Non-pigmented ciliary epithelial cell (primary cell): ENCODE measurements at places on chromosomes 5 and 9.

GRCh38 chr5:142403583-142403982 lies 78.8 kb upstream of the SPRY4 start:
- DNase-seq: no peak

DNA sequence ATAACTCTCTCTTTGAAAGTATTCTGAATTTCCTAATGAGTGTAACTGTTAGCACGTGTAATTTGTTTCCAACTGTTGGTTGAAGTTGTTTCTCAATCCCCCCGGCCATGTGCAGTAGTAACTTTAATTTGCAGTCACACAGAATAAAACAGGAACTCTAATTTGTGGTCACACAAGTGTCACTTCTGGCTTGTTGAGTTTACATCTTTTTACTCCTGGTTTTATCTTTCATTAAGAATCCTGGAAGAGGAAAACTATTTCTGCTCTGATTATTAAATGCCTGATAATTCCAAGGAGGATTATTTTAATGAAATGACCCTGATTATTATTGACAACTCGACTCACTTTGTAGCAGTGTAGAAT lies 1.2 kb downstream of the SCAMP1 start:
- DNase-seq: no peak

DNA sequence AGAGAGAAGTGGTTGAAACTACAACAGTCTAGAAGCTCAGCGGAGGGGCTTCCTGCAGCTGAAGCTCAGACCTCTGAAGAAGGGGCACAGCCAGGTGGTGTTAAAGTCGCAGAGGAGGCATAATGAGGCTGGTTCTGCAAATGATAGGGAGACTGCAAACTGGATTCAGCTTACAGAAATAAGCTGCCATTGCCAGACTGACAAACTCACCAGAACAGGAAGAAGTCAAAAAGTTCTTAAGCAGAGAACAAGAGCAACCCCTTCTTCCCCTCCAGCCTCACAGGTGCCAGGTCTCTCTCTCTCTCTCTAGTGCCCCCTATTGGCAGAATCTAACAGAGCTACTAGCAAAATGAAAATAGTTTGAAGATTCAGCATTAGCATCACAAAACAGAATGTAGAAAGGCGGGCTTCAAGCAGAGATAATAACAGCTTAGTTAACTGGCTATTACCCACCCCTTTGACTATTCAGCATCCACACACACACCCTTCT lies 76.7 kb downstream of the GRAMD2B start:
- no peak for DNase-seq

- DNase-seq: no peak
These were observed 14.9 kb downstream of the APBA1 start for GRCh38 chr9:69657269-69657668.

DNA sequence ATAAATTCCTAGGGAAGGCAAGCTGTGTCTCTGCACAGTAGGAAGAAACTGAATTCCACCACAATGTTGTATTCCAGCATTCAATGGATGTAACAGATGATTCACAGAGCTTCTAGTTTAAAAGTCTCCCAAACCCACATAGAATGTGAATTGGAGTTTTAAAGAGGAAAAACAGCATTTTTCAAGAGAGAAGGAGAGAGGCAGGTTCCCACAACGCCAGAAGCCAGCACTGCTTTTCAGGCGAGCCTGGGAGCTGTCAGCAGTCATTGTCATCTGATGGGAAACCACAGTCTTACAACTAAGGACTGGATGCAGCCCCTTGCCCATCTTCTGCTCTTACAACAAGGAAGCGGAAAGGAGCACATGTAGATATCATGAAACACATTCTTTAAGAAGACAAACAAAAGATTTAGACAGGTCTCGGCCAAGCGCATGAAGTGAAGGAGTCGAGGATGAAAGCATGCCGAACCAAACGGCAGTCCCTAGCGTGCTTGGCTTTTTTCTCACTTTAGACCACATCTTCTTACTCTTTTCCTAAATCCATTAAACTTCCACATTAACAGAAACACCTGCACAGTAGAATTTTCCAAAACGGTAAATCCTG lies 638 bp downstream of the DIRAS2 start:
- DNase-seq: no peak

- DNase-seq: no peak
These were observed 14.5 kb downstream of the TBCA start for GRCh38 chr5:77761606-77762005.

DNA sequence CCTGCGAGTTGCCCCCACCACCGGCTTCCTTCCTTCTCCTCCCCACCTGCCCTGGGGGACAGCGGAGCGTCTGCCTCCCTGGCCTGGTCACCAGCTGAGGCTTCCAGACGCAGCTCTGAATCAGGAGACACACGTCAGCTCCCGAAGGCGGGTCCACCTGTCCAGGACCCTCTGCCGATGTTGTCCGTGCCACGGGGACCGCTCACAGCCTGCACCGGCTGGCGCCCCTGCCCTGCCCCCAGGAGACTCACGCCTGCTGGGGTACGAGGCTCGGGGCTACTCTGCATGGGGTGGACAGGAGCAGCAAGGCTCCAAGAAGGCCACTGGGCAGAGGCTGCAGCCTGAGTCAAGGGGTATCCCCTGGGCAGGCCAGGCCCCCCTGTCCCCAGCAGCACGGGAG lies 1.9 kb upstream of the CCDC187 start:
- DNase-seq: no peak

DNA sequence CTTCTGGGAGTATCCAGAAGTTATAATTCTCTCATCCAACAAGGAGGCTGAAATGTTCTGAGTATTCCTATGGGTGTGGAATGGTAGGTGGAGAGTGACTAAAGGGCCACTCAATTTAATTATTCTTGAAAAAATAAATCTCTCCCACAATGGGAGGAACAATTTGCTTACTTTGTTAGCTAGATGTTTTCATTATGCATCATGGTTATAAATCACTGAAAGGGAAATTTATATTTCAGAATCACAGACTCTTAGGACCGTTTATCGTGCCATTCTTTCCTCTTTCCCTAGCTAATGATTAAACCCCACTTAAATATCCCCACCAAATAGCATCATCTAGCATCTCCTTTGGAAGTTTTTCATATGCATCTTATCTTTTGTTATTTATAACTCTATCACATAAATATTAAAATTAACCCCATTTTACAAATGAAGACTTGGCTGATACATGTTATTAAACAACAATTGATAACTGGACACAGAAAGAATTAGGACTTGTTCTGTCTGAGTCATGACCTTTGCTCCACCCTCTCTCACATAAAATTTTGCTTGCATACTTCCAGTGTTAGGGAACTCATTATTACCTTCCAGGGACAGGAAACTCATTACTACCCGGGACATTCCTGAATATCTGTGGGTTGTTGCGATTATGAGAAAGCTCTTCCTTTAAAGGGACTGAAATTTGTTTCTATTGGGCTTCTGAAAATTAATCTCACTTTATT lies 94.9 kb upstream of the NMUR2 start:
- no peak for DNase-seq

- DNase-seq: no peak
These were observed 28.8 kb upstream of the PANK3 start for GRCh38 chr5:168607946-168608345.

DNA sequence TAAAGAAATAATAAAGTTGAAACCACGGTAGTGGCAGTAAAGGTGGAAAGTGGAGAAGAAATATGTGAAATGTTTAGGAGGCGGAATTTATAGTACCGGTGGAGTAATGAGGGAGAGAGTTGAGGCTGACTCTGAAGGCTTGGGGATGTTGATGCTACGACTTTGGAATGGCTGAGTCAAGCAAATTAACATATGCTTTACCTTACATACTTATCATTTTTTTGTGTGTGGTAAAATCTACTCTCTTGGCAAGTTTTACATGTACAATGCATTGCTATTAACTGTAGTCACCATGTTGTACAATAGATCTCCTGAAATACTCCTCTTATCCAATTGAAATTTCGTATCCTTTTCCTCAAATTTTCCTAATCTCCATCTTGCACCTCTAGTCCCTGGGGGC lies 179.0 kb downstream of the TAF11L14 start:
- DNase-seq: no peak

DNA sequence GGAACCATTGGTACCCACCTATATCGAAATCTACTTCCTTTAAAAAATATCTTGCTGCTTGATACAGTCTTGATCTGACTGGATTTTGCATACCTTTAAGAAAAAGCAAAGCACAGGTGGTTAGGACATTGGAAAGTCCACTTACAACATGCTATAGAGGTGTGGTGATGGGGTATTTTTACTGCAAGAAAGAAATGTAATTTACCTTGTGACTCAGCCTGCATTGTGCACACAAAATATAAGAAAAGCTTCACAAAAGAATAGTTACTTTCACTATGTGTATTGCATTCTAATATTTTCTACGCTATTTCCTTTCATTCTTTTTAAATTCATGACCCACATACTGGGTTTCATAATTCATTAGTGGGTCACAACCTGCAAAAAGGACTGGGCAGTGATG lies 236.2 kb upstream of the RASEF start:
- DNase-seq: no peak

GRCh38 chr5:122237906-122238305 lies 74.1 kb upstream of the SNCAIP start:
- no peak for DNase-seq

DNA sequence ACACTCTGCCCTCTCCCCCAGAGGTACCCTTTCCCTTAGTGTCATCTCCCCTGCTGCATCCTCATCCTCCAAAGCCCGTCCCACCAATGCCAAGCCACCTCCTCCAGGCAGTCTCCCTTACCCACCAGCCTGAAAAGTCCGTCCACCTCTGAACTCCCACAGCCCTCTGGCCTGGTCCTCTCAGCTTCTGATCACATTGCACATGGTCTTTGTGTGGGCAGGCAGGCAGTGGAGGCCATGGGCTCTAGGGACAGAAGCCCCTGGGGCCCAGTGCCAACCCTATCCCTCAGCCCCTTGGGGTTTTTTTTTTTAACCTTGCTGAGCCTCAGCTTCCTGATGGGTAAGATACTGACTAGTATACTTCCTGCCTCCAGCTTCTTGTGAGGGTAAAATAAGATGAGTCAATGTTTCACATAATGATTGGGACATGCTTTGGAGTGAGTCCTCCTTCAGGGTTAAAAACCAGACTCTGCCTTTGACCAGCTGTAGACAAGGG lies 19.4 kb downstream of the CSF1R start:
- no peak for DNase-seq

GRCh38 chr9:120281665-120282064 lies 298.3 kb downstream of the CDK5RAP2 start:
- DNase-seq: no peak

DNA sequence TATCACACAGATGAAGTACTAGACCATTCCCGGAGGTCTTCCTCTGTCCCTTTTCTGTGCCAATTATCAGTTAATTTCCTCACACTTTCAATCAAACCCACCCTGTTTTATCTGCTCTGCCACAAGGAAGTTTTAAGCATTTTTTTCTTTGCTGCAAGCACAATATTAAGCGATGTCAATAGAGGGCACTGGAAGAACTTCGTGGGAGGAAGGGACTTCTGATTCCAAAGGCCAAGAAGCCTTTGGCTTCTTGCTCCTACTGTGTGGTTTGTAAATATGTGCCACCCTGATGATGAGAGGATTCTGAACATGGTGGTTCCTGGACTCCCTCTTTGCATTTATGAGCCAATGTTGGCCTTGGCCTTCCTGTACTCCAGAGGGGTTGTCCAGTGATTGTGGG lies 1712.5 kb upstream of the C9orf72 start:
- no peak for DNase-seq

DNA sequence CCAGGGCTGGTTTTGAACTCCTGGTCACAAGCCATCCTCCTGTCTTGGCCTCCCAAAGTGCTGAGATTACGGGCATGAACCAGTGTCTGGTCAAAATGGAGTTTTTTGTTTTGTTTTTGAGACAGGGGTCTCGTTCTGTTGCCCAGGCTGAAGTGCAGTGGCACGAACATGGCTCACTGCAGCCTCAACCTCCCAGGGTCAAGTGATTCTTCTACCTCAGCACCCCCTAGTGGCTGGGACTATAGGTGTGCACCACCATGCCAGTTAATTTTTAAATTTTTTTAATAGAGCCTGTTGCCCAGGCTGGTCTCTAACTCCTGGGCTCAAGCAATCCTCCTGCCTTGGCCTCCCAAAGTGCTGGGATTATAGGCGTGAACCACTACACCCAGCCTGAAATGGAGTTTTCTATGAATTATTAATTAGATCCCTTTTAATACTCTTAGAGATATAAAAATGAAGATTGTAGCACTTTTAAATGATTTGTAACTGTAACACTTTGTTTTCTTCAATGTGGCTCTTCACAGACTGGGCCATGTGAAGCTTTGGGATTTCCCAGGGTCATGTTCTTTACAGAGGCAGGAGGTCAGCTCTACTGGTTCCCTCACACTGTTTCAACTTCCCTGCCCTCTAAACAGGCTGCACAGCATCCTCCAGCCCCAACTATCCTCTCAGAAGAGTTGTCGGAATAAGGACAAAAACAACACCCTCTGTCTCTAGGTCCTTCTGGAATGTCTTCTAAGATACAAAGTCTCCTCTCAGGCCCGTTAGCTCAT lies 32.7 kb upstream of the SPARC start:
- no peak for DNase-seq

DNA sequence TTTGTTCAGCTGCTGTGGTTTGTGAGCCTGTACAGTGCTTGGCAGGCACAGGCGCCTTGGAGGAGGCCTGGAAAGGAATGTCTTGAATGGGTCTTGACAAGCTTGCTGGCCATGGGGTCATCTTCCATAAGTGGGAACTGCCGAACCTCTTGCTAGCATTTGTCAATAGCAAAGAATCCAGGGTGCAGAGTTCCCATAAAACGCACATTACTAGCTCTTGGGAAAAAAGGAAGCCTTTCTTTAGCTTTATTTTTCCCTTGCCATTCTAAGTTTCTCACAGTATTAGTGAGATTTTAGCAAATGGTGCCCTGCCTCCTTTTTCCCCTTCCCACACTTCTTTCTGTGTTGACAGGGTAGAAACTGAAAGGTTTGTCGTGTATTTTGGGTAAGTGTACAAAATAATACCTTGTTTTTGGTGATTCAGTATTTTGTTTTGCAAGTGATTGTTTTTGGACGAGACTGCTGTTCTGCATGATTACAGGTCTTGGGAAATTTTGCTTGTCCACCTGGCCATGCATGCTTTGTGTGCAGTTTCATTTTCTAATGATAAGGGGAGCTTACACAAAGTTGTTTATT lies 82.0 kb downstream of the ADGRV1 start:
- DNase-seq: no peak

DNA sequence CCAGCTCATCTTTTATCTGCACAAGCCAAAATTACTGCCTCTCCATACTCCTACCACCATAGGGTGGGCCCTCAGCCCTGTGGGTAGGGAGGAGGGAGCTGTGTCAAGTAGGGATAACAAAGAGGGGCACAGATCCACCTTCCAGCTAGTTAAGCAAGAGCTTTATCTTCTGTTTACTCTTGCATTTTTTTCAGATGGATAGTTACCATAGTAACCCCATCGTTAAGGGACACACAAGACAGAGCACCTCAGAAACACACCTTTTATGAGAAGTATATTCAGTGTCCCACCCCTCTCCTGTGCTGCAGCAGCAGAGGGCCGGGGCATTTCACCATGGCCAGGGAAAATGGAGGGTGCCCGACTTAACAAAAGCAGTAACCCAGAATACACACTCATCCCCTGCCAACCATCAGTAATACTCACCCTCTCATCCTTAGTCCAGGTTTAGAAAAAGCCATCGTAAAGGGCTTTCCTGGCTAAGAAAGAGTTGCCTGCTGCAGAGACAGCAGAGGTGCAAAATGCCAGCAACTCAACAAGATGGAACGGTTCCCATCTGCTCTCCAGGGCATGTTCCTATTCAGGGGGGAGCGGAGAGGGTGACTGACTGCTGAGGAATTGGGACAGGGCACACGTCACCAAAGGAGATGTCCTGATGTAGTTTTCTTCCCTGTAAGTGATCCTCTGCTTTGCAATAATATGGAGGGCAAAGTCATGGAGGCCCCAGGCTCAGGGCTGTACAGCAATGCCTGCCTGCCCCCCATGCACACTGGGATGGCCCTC lies 25.1 kb downstream of the MACROH2A1 start:
- DNase-seq: no peak
